Bronchial epithelial cell (primary cell): ENCODE measurements at places on chromosomes 11 and 22.

DNA sequence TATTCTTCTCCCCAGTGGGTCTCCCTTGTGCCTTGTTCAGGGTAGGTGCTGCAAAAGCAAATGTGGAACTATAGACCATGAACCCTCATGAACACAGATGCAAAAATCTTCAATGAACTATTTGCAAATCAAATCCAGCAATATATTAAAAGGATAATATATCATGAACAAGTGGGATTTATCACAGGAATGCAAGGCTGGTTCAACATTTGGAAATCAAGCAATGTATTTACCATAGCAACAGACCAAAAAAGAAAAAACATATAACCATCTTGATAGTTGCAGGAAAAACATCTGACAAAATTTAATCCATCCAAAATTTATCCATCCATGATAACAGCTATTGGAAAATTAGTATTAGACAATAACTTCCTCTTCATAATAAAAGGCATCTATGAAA lies 11.4 kb upstream of the OSBPL5 start:
- DNase-seq = no peak

DNA sequence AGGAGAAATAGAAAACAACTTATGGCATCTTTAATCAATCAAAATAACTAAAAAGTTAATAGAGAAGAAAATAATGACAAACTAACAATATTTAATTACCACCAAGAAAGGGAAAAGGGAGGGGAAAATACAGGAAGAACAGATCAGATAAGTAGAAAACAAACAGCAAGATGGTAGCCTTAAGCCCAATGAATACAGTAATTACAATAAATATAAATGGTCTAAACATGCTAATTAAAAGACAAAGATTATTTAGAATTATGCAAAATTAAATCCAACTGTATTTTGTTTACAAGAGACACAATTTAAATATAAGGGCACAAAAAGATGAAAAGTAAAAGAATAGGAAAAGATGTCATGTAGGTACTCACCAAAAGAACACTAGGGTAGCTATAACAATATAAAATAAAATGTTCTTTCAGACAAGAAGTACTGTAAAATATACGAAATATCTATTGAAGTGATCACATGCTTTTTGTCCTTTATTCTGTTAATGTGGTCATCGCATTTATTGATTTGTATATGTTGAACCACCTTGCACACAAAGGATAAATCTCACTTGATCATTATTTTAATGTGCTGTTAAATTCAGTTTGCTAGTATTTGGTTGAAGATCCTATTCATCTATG lies 14.0 kb downstream of the C11orf65 start:
- DNase-seq = no peak

DNA sequence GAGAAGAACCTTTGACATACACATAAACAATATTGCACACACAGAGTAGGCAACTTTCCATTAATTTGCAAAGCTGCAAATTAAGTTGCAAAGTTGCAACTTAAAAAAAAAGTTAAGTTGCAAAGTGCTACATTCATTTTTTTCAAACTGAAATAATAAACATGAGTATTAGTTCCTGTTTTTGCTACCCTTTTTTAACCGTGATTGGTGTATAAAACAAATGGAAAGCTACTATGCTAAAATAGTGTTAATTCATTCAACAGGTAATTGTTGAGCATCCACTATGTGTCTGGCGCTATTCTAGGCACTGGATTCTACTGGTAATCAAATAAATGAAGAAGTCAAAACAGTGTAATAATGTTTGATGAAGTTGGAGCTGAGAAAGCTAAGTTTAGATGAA lies 8.1 kb downstream of the ZFP91 start:
- DNase-seq = no peak

GRCh38 chr11:110857892-110858546 lies 145.8 kb upstream of the ARHGAP20 start:
- peak; percentile 11 for DNase-seq

GRCh38 chr11:87187930-87188329 lies 150.2 kb downstream of the TMEM135 start:
- DNase-seq = no peak

DNA sequence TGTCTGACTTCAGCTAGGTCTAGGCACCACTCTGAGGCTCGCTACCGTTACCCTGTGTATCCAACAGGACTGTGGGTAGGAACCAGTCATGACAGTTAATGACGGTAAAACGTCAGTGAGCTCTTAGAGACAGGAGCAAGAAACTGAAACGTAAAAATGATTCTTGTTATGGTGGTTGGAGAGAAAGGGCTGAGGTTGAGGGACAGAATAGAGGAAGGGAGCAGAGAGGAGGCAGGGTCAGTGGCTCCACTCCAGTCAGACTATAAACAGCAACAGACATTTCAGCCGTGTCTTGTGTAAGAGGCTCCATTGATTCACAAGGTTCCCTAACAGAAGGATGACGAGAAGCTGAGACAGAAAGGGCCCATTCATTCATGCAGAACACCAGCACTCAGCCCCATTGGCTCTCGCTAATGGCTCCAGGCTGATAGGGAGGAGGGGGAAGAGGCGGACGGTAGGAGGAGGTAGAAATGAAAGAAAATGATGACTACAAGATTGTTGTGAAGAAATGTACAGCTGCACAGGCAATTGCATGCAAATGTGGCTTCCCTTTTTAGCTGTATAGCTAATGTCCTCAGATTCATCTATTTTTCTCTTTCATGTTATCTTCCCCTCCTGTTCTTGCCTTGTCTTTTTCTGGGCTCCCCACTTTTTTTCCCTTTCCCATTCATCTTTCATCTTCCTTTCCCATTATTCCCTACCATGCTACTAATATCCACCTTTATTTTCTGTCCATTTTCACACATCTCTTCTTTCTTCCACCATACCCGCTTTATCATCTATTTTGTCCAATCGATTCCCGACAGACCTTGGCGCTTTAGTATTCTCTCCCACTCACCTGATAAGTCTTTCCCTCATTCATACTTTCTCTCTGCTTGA lies 34.3 kb downstream of the ETS1 start:
- DNase-seq = no peak

- no peak for DNase-seq
These were observed 103.2 kb downstream of the MICAL3 start for GRCh38 chr22:17920992-17921650.

DNA sequence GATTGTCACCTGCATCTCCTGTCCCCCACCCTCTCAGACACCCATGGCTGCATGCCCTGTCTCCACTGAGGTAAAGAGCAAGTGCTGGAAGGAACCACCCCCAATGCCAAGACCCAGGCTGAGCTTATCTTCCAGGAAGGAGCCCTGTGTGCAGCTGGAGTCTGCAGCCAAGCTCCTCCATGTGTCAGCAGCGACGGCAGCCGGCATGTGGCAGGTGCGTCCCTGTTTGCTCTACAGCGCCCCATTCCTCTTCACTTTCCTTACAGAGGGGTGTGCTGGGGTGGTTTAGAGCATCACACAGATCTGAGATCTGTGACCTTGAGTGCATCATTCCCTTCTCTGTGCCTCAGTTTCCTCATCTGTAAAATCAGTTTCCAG lies 7.7 kb upstream of the MN1 start:
- no peak for DNase-seq

GRCh38 chr11:72411623-72412419 lies 22.5 kb downstream of the CLPB start:
- DNase-seq = no peak

DNA sequence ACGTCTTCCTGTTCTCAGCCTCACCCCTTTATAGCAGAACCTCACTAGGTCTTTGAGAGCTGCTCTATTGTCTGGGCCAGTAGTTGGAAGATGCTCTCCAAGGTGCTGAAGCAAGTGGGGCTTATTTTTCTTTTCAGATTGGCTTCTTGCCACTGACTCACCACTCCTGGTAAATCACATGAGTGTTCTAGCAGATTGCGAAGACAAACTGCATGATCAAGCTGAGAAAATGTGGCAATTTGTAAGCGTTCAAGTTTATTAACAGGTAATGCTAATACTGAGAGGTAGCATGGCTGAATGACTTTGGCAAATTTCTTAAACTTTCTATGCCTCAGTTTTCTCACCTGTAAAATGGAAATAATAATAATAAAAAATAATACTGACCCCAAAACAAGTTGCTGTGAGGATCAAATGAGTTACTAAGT lies 59.2 kb downstream of the CACNG2 start:
- peak; percentile 91 for DNase-seq

- no peak for DNase-seq
These were observed 8.1 kb downstream of the SLC17A6 start for GRCh38 chr11:22346282-22346681.

DNA sequence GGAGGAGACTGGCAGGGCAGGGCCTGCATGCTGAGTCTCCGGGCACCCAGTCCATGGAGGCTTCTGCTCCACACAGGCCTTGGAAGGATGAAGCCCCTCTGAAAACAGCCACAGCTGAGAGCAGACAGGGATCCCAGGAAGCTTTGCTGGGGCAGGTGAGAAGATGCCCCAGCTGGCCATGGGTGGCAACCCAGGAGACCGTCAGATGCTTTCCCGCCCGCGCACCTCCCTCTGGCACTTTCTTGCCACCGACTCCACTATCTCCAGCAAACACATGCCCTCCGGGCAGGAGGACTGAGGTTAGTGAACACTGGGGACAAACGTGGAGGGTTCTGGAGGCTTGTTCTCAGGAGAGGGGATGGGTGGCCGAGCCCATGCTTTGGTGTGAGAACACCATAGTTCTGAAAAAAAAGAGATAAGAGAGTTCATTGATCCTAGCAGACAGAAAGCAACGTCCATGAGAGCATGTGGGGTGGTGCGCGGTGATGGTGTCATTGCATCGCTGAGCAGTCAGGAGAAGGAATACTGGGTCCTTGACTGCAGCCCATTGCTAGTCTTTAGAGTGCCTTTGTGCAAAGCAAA lies 2.3 kb downstream of the C1QTNF6 start:
- no peak for DNase-seq

- peak; percentile 78 for DNase-seq
These were observed at the start of gene TOB2 for GRCh38 chr22:41446639-41447434. TSS of gene TOB2 (minus strand) at chr22:41446801. CDS start at chr22:41437345, 9,456 bp downstream.

GRCh38 chr11:64538501-64538951 lies 52.5 kb upstream of the SLC22A12 start:
- DNase-seq = no peak
